Thyroid gland (tissue), 4 donors: ENCODE measurements at places on chromosomes 11 and 22.

- DNase-seq, result no peak
Measured at GRCh38 chr22:24481641-24482040, 13.5 kb upstream of the UPB1 start.

- DNase-seq, result peak; percentile 65
Measured at GRCh38 chr11:638631-639331, 1.7 kb downstream of the DRD4 start.

- DNase-seq, result no peak
Measured at GRCh38 chr22:46619240-46619829, 851 bp upstream of the GRAMD4 start.

GRCh38 chr22:50704510-50705218 is 32.0 kb downstream of the SHANK3 start:
- DNase-seq, result no peak

- peak; percentile 72 for DNase-seq
Measured at GRCh38 chr11:108647701-108648527, 17.0 kb upstream of the DDX10 start.

DNA sequence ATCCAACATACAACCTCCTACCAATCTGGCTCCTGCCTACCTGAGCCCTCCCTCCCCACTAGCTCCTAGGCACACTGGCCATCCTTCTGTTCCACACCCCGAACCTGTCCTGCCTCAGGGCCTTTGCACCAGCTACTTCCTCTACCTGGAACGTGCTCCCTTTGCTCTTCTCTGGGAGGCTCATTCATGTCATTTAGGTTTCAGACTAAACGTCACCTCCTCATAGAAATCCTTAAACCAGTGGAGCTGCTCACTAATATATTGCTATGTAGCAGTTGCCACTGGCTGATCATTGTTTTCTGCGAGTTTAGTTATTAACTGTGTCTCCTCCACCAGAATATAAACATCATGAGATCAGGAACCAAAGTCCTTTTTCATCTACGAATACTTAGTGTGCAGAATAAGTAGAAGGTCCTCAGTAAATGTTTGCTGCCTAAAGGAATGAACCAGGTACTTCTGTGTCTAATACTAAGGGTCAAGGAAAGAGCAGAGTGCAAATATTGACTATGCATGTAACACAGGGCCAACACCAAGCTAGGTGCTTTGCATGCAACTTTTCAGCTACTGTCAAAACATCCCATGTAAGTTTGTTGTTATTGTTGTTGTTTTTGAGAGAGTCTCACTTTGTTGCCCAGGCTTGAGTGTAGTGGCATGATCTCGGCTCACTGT is 277.6 kb upstream of the SYN3 start:
- no peak for DNase-seq

- no peak for DNase-seq
Measured at GRCh38 chr11:76088511-76088910, 117.8 kb downstream of the WNT11 start.

GRCh38 chr22:43090130-43090789 is 1.1 kb upstream of the TTLL1 start:
- DNase-seq, result peak; percentile 46

DNA sequence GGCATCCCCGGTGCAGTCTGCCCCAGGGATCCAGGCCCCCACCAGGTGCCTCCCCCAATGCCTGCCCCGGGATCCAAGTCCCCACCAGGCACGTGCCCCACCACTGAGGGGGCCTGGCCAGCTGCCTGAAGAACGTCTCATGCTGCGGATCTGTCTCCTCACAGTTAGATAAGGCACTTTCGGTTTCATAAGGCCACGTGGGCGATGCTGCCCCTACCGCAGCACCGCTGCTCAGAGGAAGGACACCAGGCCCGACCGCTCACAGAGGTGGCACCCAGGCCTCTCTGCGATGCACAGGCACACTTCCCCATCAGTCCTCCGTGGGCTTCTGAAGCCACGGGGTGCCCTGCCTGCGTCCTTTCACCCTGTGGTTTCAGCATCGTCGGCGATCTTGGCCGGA is 68.1 kb upstream of the BID start:
- no peak for DNase-seq

GRCh38 chr11:9762531-9762930 is 98.7 kb downstream of the SWAP70 start:
- no peak for DNase-seq
